Kidney epithelial cell (primary cell): ENCODE measurements at places on chromosomes 12 and 14. TPM values are rescaled to one million over a fixed set of nuclear protein-coding genes. Genes with fewer than 3 reads are reported as not detected.

IRAK3 gene
- total RNA-seq: 2.3 and 3.0 TPM in 2 replicates

TMEM263 gene
- total RNA-seq: 29.6 and 30.3 TPM in 2 replicates

LRP1 gene
- total RNA-seq: 40.2 and 53.6 TPM in 2 replicates

ING4 gene
- 31.8 and 34.1 TPM in 2 replicates for total RNA-seq

KCNMB4 gene
- 1.1 and 1.6 TPM in 2 replicates for total RNA-seq

MORN3 gene
- total RNA-seq: 0.89 and 1.3 TPM in 2 replicates

GALNT6 gene
- 35.0 and 45.7 TPM in 2 replicates for total RNA-seq

TIGAR gene
- 17.3 and 18.3 TPM in 2 replicates for total RNA-seq

PIK3C2G gene
- 0.07 and 0.13 TPM in 2 replicates for total RNA-seq

UNG gene
- 38.2 and 49.3 TPM in 2 replicates for total RNA-seq

COL2A1 gene
- 1.7 and 3.8 TPM in 2 replicates for total RNA-seq

GRCh38 chr14:60153991-60154390 lies 11.2 kb downstream of the DHRS7 start:
- DNase-seq: no peak

DNA sequence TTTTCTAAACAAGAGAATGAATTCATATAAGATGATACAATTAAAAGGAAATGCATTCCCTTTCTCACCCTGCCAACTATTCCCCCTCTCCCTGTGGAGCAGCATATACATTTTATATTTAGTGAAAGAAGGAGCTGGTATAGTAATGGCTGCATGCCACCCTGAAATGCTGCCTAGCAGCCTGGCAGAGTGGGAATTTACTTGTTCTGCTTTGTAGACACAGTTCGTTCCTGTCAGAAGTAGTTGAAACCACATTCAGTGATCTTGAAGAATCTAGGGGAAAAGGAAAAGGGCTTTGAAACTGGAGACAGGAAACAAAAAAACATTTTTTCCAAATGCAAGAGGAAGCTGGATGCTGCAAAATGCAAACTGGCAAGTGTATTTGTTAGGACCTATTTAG lies 176.0 kb upstream of the PLEKHA5 start:
- no peak for DNase-seq

DNA sequence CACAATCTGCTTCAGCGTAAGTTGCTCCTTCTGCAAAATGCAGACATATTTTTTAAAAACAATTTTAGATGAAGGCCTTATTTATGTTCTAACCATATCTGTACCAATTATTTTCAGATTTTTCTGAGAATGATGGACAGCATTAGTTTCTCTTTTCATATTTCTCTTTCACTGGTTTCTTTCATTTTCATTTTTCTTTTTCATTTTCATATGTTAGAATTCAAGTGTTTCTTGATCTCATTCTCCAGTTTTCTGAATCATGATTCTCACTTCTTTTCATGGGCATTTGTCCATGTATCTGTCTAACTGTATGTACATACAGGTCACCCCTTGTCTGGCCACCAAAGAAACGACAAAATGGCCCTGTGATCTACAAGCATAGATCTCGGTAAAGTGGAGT lies 346.6 kb downstream of the NAV3 start:
- DNase-seq: no peak

DNA sequence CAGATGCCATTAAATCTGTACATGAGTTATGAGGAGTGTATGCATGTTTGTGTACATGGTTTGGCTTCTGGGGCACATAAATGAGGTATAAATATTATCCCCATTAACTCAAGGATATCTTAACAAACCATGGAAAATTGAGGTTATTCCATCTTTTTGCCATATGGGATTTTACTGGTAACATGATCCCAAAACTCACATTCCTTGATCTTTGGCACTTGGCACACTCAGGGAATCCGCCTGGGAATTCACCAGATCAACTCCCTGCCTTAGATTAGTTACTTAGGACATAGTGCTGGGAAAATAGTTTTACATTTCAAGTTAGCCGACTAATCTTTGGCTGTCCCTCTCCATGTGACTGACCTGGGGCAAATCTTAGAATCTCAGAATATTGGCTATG lies 16.9 kb downstream of the CDKN1B start:
- no peak for DNase-seq

- peak; percentile 5 for DNase-seq
Observed at GRCh38 chr14:56659964-56660551, 80.5 kb downstream of the TMEM260 start.

DNA sequence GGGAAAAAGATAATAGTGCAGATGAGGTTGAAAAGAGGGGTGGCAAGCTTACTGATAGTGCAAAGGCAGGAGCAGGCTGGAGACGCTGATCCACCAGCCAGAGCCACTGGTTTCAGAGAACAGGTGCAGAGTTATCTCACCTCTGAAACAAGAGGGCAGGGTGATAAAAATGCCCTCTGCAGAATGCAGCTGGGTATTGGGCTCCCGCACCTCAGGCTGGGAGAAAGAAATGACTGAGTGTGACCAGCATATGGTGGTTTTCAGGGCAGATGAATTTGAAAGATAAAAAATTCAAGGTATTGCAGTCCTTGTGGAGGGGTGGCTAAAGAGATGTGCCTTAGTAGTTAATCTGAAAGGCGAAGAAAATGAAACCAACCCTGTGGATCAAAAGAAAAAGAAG lies 2.9 kb upstream of the TMEM30B start:
- DNase-seq: no peak

- DNase-seq: no peak
Observed at GRCh38 chr14:102885737-102886447, 36.6 kb upstream of the AMN start.

DNA sequence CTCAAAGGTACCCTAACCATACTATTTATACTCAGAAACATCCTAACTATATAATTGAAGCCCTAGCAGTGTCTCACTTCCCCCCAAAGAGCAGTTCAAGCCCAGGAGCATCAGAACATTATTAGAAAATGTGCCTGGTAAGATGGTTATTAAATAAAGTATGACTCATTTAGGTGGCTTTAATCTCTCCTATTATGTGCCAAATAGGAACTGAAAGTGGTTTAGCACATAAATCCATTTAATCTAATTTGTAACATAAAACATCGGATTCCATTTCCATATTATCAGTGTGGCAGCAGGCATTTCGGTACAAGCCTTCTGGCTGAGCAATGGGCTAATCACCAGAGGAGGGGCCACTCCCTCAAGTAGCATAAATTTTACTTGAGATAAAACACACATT lies 395.2 kb upstream of the TMTC1 start:
- no peak for DNase-seq

GRCh38 chr12:6372403-6373003 lies 2.9 kb downstream of the SCNN1A start:
- DNase-seq: peak; percentile 52

- no peak for DNase-seq
Observed at GRCh38 chr14:45251912-45252311, 1.1 kb downstream of the MIS18BP1 start.

DNA sequence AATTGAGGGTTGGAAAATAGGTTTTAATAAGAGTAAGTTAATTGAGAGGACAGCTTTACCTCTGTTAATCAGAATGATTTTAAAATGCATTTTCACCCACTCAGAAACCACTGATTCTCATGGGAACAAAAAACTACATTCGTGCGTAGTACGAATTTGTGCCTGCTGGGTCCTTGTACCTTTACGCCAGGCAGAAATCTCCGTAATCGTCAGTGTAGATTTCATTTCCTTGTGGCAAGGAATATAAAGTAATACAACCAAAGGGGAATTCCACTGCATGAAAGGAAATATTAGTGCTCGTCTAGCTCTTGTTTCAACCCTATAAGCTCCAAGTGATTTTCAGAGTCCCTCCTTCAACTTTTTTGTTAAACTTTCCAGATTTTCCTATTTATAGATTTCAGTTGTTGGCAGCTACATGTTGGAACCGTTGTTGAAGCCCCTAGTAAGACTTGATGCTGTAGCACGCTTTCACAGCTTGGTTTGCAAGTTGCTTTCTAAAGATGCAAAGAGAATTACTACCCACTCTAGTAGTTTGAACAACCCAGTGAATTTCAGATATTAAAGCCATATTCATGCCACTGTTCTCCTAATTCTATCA lies 90.6 kb downstream of the ETV6 start:
- DNase-seq: no peak

- peak; percentile 64 for DNase-seq
Observed at GRCh38 chr12:29796823-29797263, 13.1 kb upstream of the TMTC1 start.

DNA sequence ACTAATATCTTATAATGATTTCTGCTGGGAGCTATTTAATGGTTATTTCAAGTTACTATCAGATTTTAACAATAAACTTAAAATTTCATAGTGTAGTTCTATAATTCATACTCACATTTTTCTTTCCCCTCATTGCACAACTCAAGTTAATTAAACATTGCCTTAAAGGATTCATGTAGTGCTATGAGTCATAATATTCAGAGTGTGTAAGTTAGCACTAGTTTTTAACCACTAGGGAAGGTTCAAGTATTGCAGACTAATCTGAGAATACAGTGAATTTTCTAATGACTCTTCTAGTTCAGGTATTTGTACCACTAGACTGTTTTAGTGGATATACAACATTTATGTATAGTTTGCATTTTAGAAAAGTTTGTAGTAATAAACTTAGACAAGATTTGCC lies 49.9 kb downstream of the FOXA1 start:
- no peak for DNase-seq

DNA sequence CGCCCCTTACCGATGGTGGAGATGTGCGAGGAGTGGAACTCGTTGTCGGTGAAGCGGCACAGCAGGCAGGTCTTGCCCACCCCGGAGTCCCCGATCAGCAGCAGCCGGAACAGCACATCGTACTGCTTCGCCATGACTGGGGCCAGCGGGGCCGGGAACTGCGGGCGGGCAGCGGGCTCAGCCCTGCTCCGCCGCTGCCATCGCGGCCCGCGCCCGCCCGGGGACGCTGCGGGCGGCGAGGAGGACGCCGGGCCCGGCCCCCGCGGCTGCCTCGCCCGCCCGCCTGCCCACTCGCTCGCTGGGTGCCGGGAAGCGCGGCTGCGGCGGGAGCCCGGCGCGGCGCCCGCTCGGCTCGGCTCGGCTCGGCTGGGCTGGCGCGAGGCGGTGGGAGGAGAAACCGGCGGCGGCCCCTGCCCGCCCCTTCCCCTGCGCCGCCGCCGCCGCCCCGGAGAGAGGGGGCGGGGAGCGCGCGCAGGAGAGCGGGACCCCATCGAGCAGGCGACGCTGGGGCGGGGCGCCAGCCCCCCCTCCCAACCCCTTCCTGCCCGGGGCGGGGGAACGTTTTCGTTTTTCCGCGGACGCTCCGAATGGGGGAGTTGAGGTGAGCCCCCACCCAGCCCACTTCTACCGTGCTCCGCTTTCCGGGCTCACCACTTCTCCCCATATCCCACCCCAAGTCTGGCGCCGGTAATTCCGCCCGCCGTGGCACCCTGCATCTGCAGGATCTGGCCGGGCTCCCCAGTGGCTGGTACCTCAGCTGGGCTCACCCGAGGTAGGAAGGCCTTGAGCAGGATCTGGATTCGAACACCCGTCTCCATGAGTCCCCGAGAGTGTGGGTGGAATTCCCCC lies at the start of gene RAB15:
TSS of gene RAB15 (minus strand) at position 394 of the 849 bp plus-strand sequence. CDS start at position 134, 260 bp downstream.
- DNase-seq: no peak

GRCh38 chr12:83114966-83115365 lies 428.3 kb downstream of the TMTC2 start:
- no peak for DNase-seq

- no peak for DNase-seq
Observed at GRCh38 chr12:47839214-47839876, 19.6 kb upstream of the HDAC7 start.

GRCh38 chr12:14416658-14417057 lies 51.2 kb downstream of the ATF7IP start:
- DNase-seq: peak; percentile 25

GRCh38 chr14:33847066-33847465 lies 103.8 kb downstream of the EGLN3 start:
- no peak for DNase-seq

DNA sequence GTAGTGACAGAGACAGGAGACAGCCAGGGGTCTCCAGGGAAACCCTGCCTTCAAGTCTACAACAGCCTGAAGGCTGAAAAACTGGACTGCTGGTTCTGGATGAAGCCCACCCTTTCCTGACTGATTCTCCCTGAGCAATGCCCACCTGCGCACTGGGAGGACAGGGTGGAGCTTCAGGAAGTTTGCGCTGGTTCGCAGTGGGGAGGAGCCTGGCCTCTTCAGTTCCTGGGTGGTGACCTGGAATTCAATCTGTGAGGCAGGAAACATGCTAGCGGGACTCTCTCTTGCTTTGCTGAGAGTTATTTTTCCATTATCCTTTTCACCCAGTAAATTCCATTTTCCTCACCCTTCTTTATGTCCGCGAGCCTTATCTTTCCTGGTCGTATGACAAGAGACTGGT lies 600.8 kb downstream of the TRHDE start:
- no peak for DNase-seq

DNA sequence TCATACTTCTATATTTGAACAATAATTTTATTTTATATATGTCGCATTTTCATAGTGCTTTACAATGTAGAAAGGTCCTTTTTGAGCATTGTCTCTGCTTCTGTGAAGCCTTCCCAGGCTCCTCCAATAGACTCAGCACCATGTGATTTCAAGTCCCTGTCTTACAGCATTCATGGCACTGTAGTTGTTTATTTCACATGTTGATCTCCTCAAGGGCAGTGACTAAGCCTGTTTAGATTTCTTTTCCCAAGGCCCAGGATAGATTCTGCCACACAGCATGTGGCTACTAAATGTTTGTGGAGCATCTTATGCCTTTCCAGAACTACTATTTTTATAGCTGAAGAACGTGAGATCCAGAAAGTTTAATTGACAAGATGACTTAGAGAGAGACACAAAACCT lies 391.7 kb downstream of the TMEM117 start:
- DNase-seq: no peak

GRCh38 chr14:94392510-94392935 lies 4.1 kb upstream of the SERPINA1 start:
- DNase-seq: no peak

DNA sequence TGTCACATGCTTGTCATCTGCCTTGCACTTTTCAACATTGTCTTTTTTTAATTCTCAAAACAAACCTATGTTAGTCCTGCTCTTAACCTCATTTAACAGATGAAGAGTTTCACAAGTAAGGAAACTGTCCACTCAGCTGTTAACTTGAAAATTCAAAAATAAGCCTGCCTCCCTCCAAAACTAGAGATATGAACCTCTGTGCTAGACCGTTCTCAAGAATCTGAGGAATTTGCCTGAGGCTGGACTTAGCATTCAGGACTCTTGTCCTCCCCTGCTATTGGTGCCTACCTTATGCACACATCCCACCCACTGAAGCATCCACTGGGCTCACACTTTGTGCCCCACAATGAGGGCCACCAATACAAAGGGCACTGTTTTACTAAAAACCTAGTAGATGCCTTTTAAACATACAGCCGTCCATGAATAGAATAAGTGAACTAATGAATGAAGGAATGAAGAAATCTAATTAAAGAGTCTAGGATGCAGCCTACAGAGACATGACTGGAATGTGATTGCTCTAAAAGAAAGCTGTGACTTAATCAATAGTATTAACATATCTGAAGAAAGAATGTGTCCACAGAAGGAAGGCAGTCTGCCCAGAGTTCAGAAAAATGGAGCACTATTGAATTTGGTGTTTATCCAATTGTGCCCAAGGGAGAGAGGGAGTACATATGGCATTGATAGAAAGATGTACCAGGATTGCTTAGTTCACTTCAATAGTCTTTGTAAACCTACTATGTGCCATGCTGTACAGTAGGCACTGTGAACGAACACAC lies 238.5 kb downstream of the SPTSSA start:
- DNase-seq: no peak

GRCh38 chr12:6193853-6194815 lies 6.1 kb upstream of the CD9 start:
- DNase-seq: no peak
